Posterior vena cava (tissue), 2 donors: ENCODE measurements at places on chromosomes 4 and X. TPM values are rescaled to one million over a fixed set of nuclear protein-coding genes. Genes with fewer than 3 reads are reported as not detected.
A peak's percentile ranks its signal among the peaks of the same experiment; 100 is the strongest.

GRCh38 chrX:110420771-110421499, 62.3 kb downstream of the RTL9 start:
- DNase-seq = no peak

DNA sequence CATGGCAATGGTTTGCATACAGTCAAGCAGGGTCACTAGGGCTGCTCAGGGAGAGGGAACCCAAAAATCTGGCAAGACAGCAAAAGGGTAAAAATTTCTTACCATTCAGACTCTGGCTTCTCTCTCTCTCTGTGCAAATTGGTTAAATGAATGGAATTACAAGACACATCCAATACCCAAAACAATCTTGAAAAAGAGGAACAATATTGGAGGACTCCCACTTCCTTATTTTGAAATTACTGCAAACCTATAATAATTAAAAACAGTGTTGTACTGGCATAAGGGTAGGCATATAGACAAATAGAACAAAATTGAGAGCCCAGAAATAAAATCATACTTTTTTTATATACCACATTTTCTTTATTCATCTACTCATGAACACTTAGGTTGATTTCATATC, 24.1 kb downstream of the ETDA start:
- DNase-seq = no peak

DNA sequence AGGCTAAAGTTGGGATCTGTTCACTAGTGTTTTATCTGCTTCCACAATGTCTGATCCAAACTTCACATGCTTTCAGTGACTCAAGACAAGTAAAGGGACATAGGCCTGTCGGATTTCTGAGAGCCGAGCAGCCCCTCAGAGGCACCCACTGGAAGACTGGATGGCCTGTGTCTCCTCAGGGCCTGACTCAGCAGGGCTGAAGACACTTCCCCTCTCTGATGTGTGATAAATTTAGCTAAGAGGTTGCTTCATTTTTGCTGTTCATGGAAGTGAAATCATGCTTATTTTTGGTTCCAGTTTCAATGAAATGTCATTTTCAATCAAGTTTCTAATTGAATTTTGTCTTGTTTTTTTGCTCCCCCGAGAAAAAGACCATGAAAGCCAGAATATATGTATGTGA, 93.7 kb downstream of the MXRA5 start:
- no peak for DNase-seq

GRCh38 chrX:41019041-41019392, 66.2 kb upstream of the USP9X start:
- DNase-seq = no peak

DNA sequence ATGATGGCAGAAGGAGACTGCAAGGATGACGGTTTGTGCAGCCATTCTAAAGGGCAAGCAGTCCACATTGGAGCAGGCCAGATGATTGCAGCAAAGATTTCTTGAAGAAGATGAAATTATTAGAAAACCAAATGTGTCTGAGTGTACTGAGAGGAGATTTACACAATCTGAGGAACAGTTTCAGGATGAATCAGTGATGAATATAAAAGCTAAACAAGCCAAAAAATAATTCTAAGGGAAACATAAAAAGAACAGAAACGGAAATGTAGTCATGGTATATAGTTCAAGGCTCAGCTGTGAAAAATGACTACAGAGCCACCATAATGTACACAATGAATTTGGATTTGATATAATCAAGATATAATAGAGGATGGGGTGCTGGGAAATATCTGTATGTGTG, 168.5 kb downstream of the PDGFC start:
- DNase-seq = no peak

GRCh38 chr4:53653484-53654053, 62.3 kb upstream of the LNX1 start:
- no peak for DNase-seq

DNA sequence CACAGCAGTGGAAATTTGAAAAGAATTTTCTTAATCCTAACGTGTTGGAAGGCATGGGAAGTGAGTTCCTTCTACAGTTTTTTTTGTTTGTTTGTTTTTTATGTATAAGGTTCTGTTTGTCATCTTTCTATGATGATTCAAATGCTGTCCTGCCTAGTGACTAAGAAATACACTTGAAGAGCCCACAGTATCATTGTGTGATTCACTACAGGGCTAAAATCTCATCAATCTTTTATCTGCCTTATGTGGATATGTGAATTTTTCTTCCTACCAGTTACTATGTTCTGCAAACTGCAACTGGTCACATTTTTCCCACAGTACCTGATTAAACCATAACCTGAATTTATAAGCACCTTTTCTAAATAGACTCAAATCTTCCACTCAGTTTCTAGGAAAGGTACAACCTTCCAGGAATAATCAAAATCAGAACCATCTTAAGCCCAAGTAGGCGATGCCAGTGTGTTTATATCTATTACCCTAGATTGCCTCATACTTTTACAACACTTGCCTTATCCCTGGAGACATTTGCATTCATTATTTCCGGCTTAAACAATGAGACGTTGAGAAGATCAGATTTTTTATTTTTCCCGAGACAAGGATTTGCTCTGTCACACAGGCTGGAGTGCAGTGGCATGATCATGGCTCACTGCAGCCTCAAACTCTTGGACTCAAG, 214.6 kb upstream of the GALNT7 start:
- no peak for DNase-seq

- DNase-seq = no peak
Observed at GRCh38 chr4:40325406-40326019, 9.6 kb upstream of the CHRNA9 start.

GRCh38 chr4:123555233-123555806, 158.7 kb downstream of the SPRY1 start:
- DNase-seq = peak; percentile 94

- no peak for DNase-seq
Observed at GRCh38 chr4:26287756-26288155, 33.1 kb upstream of the RBPJ start.

DNA sequence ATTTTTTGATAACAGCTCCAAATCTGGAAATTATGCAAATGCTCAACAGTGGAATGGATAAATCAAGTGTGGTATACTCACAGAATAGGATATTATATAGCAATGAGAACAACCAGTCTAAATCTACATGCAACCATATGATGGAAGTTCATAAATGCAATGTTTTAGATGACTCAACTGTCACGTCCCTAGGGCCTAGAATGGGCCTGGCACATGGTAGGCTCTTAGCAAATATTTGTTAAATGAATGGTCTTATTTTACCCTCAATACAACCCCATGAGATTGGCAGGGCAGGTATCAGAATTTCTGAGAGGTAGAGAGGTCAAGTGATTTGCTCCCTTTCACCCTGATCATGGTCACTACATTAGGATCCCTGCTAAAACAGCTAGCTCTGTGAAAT, 14.6 kb upstream of the NKX3-2 start:
- no peak for DNase-seq

GRCh38 chrX:64427281-64427680, 32.0 kb upstream of the MTMR8 start:
- no peak for DNase-seq

DNA sequence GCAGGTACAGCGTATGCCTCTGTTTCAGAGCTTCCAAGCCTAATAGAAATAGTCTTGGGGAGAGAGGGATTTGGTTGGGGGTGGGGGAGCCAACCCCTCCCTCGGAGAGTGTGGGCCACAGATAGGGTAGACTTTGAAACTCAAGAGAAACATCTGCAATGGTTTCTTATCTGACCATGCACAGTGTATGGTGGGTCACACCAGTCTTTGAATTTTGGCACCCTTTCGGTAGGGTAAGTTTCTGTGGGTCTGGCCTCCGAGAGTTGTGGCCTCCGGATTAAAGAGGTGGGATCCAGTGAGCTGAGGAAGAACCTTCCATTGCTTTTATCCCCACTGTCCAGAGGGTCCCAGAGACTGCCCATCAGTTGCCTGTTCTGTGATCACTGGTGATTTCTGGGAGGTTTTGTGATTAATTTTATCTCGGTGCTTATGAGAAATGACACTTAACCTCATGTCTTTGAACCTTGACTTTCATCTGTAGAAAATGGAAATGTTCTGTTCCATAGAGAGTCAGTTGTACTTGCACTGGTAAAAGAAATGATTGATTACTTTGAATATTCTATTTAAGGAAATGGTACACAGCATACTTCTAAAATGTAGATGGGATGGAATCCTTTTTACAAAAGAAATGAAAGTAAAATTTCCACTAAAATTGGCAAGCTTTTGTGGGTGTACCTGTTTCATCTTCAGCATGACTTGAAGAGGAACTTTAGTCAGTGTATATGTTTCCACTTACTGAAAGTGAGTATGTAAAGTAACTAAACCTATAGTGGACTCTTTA, 62.7 kb downstream of the TMEM131L start:
- no peak for DNase-seq

- DNase-seq = no peak
Observed at GRCh38 chr4:141155586-141155985, 22.3 kb upstream of the RNF150 start.

DNA sequence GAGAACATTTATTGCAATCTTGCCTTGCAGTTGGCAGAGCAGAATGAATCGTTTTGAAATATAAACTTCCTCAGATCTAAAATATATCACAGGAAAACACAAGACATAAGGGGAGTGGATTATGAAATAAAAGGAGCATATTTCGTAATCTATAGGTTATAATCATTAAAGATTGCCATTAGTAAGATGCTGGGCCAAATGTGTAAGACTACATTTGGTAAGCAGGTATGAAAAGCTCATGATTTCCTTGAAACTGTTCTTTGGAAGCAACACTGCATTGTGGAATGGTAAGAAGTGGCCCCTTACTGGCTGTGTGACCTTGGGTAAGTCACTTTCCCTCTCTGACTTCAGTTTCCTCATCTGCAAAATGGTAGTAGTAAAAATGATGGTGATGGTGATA, 68.3 kb downstream of the AFF2 start:
- no peak for DNase-seq

DNA sequence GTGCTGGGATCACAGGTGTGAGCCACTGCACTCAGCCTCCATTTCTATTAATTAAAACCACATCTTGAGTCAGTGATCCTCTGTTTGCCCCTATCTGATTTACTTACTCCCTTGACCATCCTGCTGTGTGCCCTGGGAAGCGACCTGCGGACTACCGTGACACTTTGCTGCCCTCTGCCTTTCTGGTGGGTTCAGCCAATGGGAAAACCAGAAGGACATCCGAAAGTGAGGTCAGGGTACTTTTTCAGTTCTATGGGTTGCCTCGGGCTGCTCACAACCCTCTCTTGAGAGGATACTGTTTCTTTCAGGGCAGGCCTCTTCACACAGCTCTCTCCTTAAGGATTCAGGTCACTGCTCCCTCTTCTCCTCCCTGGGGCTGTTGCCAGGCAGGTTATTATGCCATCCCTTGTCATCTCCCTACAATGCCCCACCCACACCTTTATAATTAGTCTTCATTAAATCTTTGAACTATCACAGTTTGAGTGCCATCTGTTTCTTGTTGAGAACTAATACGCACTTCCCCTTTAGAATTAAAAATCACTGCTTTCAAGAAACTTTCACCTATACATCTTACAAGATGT, 21.4 kb downstream of the PLAC8 start:
- DNase-seq = no peak

GRCh38 chrX:13791559-13791958, 25.3 kb downstream of the GPM6B start:
- DNase-seq = no peak

DNA sequence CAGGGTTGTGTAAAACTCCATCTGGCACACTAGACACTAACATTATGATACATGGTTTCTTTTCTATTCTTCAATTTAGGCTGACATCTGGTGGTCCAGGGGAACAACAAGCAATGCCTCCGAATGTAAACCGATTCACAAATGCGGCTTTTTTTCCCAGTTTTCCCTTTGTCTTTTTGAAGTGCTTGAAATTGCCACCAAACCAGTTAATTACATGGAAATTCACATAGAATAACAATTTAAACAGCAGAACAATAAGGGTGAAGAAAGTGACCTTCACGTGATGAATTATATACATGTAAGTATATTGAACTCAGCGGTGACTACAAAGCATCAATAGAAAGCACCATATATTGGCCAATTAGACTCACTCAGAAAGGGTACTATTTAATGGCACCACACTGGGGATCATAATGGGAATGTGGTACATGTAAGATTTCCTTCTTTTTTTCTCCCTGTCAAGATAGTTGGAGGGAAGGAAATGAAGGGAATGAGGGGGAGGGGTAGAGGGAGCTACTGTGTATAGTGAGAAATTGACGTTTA, 103.9 kb downstream of the MMRN1 start:
- no peak for DNase-seq

DNA sequence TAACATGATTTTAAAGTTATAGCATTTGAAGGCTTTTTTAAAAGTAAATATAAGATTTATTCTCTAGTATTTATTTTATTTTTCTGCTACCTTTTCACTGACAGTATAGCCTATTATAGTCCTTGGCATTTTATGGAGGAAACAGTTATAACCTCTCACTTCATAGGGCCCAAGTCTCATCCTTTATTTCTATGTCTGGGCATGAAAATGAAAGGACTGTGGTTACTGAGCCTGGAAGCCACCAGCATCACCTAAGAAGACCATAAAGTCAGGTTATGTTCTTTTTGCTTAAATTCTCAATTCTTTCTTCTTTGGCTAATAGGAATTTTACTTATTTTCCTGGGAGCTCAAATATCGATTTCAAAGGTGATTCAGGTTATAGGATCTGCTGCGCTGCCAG, 494.7 kb upstream of the TECRL start:
- no peak for DNase-seq

DNA sequence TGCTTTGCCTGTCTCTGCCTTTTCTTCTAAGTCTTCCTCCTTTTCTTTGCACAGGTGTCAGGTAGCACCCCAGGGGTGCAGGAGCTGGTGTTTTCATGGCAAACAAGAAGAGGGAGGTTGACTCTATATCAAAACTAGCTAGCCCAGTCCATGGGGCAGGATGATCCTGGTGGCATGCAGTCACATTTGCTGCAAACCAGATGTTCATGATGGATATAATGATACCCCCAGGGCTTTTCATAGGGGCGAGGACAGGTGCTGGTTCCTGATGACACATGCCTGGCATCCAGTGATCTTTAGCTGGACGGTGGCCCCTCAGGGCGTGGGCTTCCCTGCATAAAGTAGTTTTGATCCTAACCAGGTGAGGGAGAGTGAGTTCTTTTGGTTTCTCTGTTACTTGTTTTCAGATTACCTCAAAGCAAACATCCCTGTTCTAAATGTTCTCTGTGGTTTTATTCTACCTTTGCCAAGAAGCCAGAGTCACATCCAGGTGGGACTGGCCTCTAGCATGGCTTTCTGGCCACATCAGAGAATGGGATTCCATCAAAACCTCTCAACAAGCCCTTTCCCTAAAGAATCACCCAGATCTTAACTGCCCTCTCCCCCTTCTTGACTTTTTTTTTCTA, 11.2 kb upstream of the UBA6 start:
- no peak for DNase-seq

GRCh38 chr4:15855804-15856475, 77.8 kb downstream of the CD38 start:
- DNase-seq = peak; percentile 85

DNA sequence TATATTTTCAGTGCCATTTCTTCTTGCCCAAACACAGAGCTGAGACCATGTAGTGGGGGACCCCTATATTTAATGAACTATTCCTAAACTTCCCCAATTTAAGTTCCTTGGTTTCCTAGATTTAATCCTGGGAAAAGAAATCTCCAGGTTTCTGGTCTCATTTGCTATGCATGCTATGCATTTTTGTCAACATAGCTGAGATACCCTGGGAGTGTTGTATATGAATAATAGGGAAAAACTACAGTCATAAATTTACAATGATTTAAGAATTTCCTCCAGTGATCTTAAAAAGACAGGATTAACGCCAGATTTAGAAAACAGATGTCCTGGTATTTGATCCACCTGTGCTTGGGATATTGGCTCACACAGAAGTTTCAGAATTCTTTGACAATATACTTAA, 136.8 kb upstream of the RAPGEF2 start:
- no peak for DNase-seq

PRRG3 gene
- total RNA-seq = 5.1 TPM

AFM gene
- total RNA-seq = not detected

ERCC6L gene
- total RNA-seq = 0.05 TPM

MID1 gene
- 22.2 TPM for total RNA-seq
